ENCODE measurements at places on chromosomes 16 and 17.
A peak's percentile ranks its signal among the peaks of the same experiment; 100 is the strongest.

DNA sequence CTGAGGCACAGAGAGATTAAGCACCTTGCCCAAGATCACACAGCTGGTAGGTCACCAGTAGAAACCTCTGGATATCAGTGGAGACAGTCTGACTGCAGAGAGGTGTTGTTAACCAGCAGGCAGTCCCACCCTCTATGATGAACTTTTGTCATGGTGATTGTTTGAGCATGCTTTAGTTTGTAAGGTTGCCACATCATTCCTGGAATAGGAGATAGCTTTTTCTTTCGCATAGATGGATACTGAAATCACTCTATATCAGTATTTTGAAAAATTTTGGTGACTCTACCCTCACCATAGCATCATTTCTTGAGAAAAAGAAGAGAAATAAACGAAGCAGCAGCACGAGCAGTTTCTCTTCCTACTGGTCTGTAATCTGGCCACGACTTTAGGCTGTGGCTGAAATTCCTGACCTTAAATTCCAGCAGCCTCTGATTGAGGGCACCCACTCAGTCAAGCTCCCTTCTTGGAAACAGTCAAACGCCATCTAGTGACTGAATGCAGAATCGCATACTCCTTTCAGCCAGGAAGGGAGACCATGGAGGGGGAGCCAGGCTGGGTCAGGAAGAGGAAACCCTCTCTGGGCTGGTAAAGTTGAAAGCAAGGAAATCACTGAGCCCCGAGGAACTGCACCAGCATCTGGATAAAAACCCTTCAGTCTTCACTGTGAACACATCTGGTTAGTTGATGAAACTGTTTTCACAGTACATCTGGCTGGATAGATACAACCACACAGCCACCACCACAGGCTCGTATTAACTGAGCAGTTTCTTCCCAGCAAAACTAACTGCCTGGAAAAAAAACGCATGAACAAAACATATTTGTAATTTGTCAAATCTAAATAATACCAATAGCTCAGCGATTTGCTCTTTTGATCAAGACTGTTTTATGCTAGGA is 108.5 kb upstream of the XYLT1 start:
- no peaks in the 10 kb centered on the region for H3K36me3 ChIP-seq
- H3K4me3 ChIP-seq = no peak overlapping the region
- peak; percentile 82 for DNase-seq
- H3K27ac ChIP-seq = no peak overlapping the region
- H3K27me3 ChIP-seq = peaks cover 19% of the 10 kb centered on the region

- DNase-seq = peak; percentile 21
- H3K4me1 ChIP-seq = no peaks in the 10 kb centered on the region
- no peak overlapping the region for H3K27ac ChIP-seq
- H3K36me3 ChIP-seq = no peaks in the 10 kb centered on the region
Measured at GRCh38 chr17:74526681-74527080, 4.6 kb downstream of the CD300LB start.

DNA sequence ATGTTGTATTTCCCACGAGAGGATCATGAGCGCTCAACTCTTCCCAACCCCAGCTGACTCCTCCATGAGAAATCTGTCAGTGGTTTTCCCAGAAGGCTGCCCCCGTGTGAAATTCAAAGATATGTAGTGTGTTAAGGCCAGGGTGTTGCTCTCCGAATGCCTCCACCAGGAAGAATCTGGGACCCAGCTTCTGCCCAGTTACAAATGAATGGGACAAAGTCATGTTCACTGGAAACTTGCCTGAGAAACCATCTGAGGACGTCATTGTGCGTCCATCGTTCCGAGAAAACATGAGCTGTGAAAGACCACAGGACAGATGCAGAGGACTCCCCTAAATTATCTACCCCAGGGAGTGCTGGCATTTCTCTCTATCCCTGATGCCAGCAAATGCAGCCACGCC is 86.0 kb downstream of the AIPL1 start:
- H3K4me1 ChIP-seq = no peaks in the 10 kb centered on the region
- no peak overlapping the region for H3K27ac ChIP-seq
- no peaks in the 10 kb centered on the region for H3K27me3 ChIP-seq
- H3K4me3 ChIP-seq = no peak overlapping the region

DNA sequence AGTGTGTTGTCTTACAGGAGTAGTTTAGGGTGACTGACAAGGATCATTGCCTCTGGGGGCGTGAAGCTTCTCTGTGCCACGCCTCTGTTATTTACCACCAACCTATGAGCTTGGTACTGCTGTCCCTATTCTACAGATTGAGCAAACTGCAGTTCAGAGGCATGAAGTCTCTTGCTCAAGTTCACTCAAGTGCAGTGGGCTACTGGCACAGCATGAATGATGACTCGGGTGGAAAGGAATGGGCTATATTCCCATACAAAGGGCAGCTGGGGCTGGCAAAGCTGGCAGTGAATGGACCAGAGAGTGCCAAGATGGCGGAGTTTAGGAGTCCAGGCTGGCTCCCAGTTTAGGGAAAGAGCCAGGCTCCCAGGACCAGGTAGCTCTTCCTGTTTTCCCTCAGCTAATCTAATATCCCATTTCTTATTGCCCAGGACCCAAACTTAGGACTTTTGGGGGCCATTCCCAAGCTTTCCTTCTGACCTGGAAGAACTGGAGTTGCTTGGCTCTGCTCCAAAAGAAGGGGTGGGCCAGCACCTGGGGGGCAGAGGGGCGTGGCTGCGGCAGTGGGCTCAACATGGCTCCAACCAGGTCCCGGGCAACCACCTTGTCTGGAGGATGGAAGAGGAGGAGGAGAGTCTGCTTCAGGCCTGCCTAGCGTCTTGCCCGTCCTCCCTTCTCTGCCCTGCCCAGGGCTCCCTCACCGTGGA is 12.9 kb downstream of the PLK1 start:
- no peaks in the 10 kb centered on the region for H3K27me3 ChIP-seq
- DNase-seq = no peak
- H3K36me3 ChIP-seq = peaks cover 58% of the 10 kb centered on the region
- H3K4me3 ChIP-seq = no peak overlapping the region

- no peaks in the 10 kb centered on the region for H3K36me3 ChIP-seq
- DNase-seq = no peak
- no peak overlapping the region for H3K4me3 ChIP-seq
- peaks cover 7% of the 10 kb centered on the region for H3K4me1 ChIP-seq
- H3K27ac ChIP-seq = no peak overlapping the region
Measured at GRCh38 chr16:4465977-4466779, 8.2 kb downstream of the NMRAL1 start.

DNA sequence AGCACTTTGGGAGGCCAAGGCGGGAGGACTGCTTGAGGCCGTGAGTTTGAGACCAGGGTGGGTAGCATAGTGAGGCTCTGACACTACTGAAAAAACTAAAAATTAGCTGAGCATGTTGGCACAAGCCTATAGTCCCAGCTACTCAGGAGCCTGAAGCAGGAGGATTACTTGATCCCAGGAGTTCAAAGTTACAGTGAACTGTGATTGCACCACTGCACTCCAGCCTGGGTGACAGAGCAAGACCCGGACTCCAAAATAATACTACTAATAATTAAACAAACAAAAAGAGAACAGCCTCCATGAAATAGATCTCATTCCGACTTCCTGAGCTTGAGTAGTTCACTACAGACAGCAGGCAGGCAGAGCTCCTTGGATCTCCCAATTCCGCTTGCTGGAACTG is 2.7 kb upstream of the RBBP6 start:
- no peak overlapping the region for H3K4me3 ChIP-seq
- H3K27ac ChIP-seq = no peak overlapping the region
- no peak for DNase-seq
- no peaks in the 10 kb centered on the region for H3K27me3 ChIP-seq
- peaks cover 6% of the 10 kb centered on the region for H3K4me1 ChIP-seq
- peaks cover 18% of the 10 kb centered on the region for H3K36me3 ChIP-seq

DNA sequence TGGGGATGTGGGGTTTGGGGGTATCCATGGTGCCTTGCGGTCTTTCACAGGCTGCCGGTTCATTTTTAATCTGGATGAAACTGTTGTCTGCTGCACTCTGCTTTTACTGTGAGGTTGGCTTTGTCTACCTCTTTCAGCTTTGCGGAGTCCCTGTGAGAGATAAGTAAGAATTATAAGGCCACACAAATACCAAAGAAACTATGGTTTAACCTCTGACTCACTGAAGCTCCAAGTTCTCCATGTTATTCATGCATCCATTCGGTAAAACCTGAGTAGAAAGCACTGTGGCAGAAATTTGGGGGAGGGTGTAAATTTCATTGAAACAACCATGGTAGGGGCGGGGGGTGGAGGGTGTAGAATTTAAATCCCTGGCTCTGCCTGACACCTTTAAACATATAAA is 30.5 kb downstream of the KIAA0753 start:
- no peak overlapping the region for H3K27ac ChIP-seq
- no peak for DNase-seq
- H3K4me1 ChIP-seq = peaks cover 18% of the 10 kb centered on the region
- no peak overlapping the region for H3K4me3 ChIP-seq
- H3K36me3 ChIP-seq = peaks cover 69% of the 10 kb centered on the region

DNA sequence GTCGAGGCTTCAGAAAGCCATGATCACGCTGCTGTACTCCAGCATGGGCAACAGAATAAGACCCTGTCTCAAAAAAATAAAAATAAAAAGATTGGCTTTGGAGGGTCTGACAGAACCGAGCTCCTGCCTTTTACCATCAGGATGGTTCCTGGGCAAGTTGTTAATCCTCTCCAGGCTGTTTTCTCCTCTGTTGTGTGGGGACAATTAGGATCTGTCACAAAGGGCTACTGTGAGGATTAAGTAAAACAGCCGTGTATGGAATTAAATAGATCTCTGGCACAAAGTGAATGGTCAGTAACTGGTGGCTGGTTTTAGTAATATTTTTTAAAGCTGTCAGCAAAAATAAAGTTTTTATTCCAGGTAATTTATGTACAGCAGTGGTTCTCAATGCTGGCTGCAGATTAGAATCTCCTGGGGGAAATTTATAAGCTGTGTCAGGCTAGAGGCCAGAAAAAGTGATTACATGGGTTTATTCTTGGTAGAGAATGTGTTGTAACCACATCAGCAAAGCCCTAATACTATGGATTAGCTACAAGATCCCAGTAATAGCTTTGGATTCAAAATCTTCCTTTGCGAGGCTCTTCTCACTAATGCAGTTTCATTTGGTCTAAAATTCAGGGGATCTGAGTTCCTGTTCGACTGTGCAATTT is 47.2 kb downstream of the GPRC5B start:
- no peaks in the 10 kb centered on the region for H3K36me3 ChIP-seq
- H3K4me3 ChIP-seq = no peak overlapping the region
- H3K27ac ChIP-seq = no peak overlapping the region

DNA sequence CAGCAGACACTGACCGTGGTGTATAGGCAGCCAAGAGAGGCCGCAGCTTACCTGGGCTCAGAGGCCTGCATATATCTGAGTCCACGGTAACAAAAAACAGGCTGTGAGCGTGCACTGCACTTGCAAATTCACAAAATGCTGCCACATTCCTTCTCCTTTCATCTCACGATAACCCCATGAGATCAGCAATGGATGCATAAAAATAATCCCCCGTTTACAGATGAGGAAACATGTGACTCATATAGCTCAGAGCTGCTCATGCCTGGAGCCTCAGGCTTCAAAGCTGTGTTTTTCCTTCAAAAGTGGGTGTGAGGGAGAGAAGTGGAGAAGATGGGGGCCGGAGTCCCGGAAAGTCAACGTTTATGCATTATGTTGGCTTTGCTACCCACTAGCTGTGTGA is 118.3 kb upstream of the FOXF1 start:
- H3K4me1 ChIP-seq = peaks cover 70% of the 10 kb centered on the region
- H3K36me3 ChIP-seq = no peaks in the 10 kb centered on the region
- H3K27me3 ChIP-seq = no peaks in the 10 kb centered on the region
- DNase-seq = no peak
- H3K4me3 ChIP-seq = no peak overlapping the region
- peak overlapping the region; percentile 80 for H3K27ac ChIP-seq

GRCh38 chr16:67528222-67528869 is at the start of gene RIPOR1:
Gene RIPOR1, plus strand, starts transcription at chr16:67528829. Its CDS starts 9,618 bp downstream, at chr16:67538447.
- H3K27ac ChIP-seq = peak within 1 kb of the TSS; percentile 77
- peak; percentile 43 for DNase-seq
- H3K4me3 ChIP-seq = peak within 1 kb of the TSS; percentile 94
- H3K27me3 ChIP-seq = no peaks in the 10 kb centered on the region

DNA sequence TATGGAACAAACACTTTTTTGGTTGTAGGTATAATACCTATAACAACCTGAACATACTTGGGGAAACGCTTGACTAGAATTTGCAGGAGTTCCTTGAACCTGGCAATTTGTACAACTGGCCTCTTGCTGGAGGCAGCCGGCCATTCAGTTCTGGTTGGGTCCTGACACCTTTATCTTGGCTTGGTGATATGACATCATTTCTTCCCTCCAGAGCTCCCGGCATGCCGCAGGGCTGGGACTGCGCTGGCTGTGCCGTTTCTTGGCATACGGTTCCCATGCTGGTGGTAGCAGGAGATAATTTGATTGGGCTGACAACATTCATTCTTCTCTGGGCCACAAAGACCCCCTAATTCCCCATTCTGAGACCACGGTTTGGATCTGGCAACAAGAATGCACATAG is 87.5 kb downstream of the ASIC2 start:
- no peak for DNase-seq
- no peak overlapping the region for H3K27ac ChIP-seq
- no peak overlapping the region for H3K4me3 ChIP-seq
- H3K27me3 ChIP-seq = no peaks in the 10 kb centered on the region
- H3K4me1 ChIP-seq = no peaks in the 10 kb centered on the region

DNA sequence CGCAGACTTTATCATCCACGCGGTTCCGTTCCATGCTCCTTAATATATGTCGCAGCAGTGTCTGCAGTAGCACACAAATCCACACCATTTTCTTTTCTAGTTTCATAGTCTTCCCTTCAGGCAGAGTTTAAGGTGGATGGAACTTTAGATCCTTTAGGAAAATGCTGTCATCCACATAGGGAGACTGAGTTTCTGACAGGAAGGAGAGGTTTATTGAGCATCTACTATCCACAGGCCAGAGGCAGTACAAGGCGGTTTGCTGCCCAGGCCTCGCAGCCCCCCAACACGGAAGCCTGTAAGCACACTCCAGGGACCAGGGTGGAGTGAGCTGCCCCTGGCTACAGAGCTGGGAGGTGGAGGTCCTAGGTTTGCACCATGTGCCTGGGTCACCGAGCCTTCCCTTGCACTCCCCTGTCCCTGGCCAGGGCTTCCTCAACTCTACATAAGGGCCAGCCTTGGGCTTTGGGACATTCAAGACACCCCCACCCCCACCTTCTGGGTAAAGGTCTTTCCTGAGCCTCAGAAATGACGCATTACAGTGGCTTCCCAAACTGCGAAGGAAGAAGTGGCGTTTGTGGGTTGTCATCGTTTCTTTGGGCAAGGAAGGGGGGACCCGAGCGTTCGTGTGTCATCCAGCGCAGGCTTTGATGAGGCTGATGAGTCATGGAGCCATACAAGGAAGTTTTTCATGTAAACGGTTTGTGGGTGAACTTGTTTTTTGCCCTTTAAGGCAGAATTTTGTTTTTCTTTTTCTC is 146.5 kb upstream of the PLCG2 start:
- no peak overlapping the region for H3K4me3 ChIP-seq
- peaks cover 32% of the 10 kb centered on the region for H3K4me1 ChIP-seq

- peaks cover 76% of the 10 kb centered on the region for H3K36me3 ChIP-seq
- no peaks in the 10 kb centered on the region for H3K27me3 ChIP-seq
- H3K27ac ChIP-seq = no peak overlapping the region
- no peak overlapping the region for H3K4me3 ChIP-seq
Measured at GRCh38 chr17:45070001-45070400, 8.9 kb downstream of the NMT1 start.

All from SJSA1 (cell line).